HTR-8/SVneo (cell line): ENCODE measurements at places on chromosomes 13 and 19.

- no peak for DNase-seq
These were observed 1.0 kb upstream of the CKM start for GRCh38 chr19:45323671-45324081.

DNA sequence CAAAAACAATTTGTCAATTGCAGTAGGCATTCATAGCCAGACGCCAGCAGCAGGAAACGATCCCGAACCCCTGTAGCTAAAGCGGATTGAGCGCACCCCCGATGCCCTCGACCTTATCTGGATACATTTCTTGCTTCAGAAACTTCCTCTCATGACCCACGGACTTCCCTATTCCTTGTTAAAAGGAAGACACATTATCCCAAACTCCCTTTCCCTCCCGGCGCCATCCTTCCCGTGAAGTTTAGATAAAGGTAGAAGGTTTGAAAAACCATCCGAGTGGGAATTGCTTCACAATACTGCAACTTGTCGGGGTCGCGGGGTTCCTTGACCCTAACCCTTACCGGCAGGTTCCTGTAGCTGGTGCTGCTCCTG is 977 bp downstream of the PCDH20 start:
- DNase-seq: no peak

- no peak for DNase-seq
These were observed 1108.8 kb upstream of the PCDH20 start for GRCh38 chr13:62524498-62524897.

DNA sequence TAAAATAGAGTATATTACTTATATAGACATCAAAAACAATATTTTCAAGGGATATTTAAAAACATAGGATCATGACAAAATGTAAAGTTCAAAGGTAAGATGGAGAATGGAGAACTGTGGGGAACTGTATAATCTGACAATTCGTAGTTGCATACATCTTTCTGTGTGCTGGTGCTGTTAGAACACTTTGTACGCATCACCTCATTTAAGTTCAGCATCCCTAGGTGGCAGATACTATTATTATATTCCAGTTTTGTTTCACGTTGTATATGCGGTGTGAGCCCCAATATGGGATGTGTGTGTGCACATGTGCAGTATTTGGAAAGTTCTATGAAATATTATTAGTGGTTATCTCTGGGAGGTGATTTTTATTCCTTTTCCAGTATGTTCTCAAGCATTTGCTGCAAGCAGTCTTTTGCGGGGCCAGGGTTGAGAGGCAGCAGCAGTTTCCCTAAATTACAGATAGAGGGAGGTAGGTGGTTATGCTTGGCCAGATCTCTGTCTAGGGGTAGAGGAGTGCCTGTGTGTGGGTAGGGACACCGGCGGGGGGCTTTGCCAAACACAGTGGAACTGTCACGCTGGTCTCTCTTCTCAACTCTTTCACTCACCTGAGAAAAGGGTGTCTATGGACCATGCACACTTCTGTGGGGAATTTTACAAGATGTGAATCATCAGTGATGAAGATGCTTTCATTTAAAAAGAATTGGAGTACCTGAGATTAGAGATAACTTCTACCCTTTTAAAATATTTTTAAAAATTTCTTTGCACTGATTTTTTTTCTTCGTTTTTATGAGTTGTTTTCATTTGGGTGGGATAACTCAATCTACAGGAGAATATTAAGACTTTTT is 55.6 kb upstream of the ALOX5AP start:
- peak; percentile 21 for DNase-seq

DNA sequence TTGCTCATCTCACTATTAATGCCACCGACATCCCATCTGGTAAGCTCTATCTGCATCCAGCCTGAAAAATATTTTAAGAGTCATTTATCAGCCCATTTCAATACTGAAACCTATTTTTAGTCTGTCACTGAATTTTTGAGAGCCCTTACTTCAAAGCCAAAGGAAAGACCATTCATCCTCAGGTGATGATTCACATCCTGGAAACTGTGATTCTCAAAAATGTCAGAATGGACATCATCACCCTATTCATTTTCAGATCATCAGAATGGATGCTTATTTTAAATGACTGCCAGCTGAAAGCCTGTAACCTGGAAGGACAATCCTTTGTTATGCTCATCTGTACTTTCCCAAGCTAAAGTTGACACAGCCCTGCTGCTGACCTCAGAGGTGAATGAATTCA is 27.0 kb downstream of the TNFSF11 start:
- no peak for DNase-seq

DNA sequence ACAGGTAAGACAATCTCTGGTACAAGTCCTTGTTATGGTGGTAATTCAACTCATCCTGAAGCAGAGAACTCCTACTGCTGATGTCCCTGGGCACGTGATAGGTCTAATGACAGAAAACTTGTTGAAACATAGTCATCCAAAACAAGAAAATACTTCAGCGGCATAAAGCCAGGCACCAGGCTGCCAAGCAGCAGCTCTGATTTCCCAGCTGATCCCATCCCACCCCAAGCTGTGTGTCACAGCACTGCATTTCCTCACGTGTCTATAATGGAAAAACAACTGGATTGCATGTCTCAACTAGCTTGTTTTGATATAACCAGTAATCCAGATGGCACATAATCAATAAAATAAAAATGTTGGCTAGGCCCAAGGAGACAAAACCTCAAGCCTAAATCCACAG is 64.8 kb downstream of the MIPEP start:
- no peak for DNase-seq

DNA sequence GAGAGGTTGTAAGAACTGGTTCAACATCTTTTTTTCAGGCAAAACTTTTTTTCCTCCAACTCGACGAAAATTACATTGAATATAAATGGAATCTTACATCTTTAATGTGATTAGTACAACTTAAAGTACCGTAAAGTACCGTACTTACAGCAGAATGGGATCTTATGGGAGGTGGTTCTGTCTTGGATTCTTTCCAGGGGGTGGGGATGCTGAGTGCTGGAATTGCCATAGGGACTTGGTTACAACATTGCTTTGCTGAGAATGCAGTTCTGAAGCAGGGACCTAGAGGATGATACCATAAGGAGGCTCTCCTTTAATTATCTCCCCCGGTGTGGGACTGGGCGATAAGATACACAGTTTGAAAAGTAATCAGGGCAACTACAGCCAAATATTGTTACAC is 186.4 kb downstream of the KLF5 start:
- no peak for DNase-seq

DNA sequence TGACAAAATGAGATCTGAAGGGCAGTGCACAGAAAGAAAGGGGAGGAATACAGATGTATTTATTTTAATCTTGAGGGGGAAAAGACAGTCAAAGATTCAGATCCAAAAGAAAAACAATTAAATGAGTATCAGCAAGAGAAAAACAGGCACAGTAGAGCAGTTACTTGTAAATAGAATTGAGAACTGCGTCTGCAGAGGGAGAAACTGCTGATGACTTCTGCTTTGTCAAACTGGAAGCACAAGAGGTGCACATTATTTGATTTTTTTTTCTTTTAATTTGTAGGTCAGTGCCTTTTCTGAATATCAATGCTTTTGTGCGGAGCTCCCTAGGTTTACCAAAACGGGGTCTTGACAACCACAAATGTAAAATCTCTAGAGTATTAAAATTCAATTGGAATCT is 37.3 kb downstream of the EFNB2 start:
- no peak for DNase-seq

- DNase-seq: peak; percentile 41
These were observed 67.3 kb upstream of the SACS start for GRCh38 chr13:23500849-23501248.

GRCh38 chr19:9720541-9720940 is 45.6 kb upstream of the ZNF562 start:
- DNase-seq: no peak

- no peak for DNase-seq
These were observed 245.6 kb downstream of the DACH1 start for GRCh38 chr13:71621174-71622124.

GRCh38 chr13:19955873-19956559 is 2.5 kb upstream of the ZMYM2 start:
- no peak for DNase-seq

DNA sequence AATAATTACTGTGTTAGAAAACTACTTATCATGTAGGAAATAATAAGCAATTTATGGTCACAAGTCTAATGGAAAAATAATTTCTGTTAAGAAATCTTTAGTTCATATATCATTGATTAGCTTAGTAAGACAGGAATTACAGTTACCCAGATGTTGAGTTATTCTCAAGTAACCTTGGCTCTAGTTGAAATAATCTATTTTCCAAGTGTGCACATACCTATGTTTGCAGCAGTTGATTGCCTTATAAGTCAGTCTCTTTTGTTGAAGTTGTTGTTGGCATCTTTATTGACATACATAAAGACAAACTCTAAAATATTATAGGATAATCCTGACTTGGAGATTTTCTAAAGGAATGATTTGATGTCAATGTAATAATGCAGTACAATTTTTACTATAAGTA is 511.4 kb upstream of the KLF12 start:
- DNase-seq: no peak

DNA sequence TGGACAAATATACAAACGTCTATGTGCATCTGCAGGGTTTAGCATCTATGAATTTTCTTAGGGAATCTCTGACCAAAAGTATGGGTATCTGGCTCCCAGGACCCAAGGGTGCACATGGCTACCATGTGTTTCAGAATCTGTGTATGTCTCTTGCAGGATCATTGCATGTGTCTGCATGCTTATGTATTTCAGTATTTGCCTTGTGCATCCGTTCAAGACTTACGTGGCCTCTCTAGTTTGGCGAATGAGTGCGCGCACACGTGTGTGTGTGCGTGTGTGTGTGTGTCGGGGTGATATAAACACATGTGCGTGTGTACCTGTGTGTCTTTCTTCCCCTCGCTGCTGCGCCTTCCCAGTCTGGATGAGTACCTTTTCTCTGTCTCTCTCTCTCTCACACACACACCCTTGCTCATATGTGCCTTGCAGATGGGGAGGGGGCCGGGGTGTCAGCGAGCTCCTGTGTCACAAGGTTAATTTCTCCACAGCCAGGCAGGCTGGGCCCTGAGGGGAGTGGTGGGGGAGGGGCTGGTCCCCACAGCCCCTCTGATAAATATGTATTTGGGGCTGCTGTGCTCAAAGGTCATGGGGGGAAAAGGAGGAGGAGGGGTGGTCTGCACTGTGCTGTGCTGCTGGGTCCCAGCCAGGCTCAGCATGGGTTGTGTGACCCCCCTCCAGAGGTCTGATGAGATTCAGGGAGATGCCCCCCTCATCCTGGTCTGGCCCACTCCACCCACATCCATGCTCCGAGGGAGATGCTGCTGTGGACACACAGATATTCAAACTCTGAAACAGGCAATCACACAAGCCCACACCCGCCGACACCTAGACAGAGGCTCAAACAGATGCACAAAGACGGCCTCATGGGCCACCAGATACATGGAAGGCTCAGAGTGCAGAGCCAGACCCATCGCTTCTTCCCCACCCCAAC is 37.5 kb upstream of the POU2F2 start:
- DNase-seq: no peak

- DNase-seq: no peak
These were observed 486.1 kb downstream of the UQCRFS1 start for GRCh38 chr19:28726533-28727479.

DNA sequence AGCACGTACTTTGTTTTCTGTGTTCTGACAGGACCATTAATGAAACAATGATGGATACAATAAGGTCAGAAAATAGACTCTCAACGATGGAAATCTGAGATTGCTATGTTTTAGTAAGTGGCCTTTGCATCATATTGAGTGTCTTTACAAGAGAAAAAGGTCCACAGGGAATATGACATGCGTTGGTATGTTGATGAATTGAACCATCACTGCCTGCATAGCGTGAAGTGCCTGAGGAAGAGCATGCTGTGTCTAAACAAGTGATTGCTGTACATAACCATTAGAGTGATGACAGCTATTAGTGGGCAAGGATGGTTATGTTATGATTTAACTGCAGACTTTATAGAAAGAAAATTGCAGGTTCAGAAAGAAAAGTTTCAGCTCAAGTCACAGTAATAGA is 623.2 kb downstream of the SLITRK5 start:
- DNase-seq: no peak

GRCh38 chr13:58032676-58033460 is 401.3 kb downstream of the PCDH17 start:
- DNase-seq: no peak

DNA sequence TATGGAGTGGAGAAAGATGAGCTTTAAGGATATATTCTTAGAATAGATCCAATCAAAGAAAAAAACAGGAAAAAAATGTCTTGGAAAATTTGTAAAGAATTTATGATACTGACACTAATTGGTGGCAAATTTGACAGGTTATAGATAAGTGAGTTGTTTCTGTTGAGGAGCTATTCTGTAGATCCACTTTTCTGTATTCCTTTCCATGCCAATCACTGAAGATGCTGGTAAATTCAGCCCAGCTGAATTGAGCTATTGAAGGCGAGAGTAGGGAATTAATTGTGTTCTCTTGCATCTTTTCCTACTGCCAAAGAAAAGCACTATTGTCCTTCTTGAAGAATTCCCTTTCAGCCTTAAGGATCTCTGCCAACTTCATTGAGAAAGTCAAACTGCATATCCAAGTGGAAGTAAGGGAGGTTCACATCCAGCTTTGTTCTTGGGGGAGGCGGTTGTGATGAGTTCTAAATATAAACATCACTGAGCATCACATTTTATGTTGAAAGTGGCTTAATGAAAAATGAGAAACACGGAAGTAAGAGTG is 113.1 kb downstream of the PCDH9 start:
- no peak for DNase-seq

DNA sequence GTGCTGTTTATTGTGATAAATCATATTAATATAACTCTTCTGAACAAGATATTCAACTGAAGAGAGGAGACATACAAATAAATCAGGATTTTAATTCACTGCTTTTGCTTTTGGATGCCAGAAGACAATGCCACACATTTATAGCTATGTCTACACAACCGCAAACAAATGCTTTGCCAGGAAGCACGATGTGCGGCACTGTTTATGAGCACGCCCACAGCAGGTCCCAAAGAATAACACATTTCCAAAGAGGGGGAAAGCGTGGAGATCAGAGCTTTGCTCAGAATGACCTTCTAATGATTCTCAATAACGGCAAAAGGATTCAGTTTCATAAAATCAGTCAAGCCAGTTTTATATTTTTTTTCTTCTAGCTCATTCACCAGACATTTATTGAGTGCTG is 16.7 kb downstream of the FAM216B start:
- DNase-seq: no peak

GRCh38 chr13:53781941-53782340 is 753.3 kb downstream of the OLFM4 start:
- no peak for DNase-seq

- DNase-seq: no peak
These were observed 11.7 kb downstream of the ZSCAN1 start for GRCh38 chr19:58045411-58046050.

- DNase-seq: no peak
These were observed 1.3 kb upstream of the RDH8 start for GRCh38 chr19:10011974-10012373.
